Bronchial smooth muscle cell (primary cell): ENCODE measurements at places on chromosomes 2 and 18. TPM values are rescaled to one million over a fixed set of nuclear protein-coding genes. Genes with fewer than 3 reads are reported as not detected.

The ADRA2B gene
- total RNA-seq: not detected in 2 replicates

The LRRTM4 gene
- 0.16 TPM in 1 of 2 replicates, not detected in the other for total RNA-seq

The TFCP2L1 gene
- not detected in 2 replicates for total RNA-seq

The KLF7 gene
- total RNA-seq: 5.3 and 8.7 TPM in 2 replicates

The SAP130 gene
- 2.0 and 3.6 TPM in 2 replicates for total RNA-seq

The COBLL1 gene
- 1.1 and 2.5 TPM in 2 replicates for total RNA-seq

The SRD5A2 gene
- total RNA-seq: not detected in 2 replicates

The EFEMP1 gene
- 267 and 520 TPM in 2 replicates for total RNA-seq

The MAP3K19 gene
- not detected in 2 replicates for total RNA-seq

The CPLX4 gene
- total RNA-seq: not detected in 2 replicates

The POTEC gene
- total RNA-seq: not detected in 2 replicates

The MOGAT1 gene
- not detected in 2 replicates for total RNA-seq

The UGT1A3 gene
- not detected in 2 replicates for total RNA-seq

The LHCGR gene
- total RNA-seq: not detected in 2 replicates

The GNAL gene
- total RNA-seq: 0.69 and 1.1 TPM in 2 replicates

The CD8A gene
- total RNA-seq: not detected in 2 replicates

The RASGRP3 gene
- 0.60 and 0.63 TPM in 2 replicates for total RNA-seq

The IL18R1 gene
- 1.0 and 1.3 TPM in 2 replicates for total RNA-seq

The CD8B gene
- not detected in 2 replicates for total RNA-seq

The GPR35 gene
- total RNA-seq: 0.32 and 0.52 TPM in 2 replicates

The RNMT gene
- total RNA-seq: 10.8 and 17.8 TPM in 2 replicates

The FEV gene
- total RNA-seq: not detected in 2 replicates

The SP5 gene
- total RNA-seq: not detected in 2 replicates

The SUCLG1 gene
- total RNA-seq: 39.6 and 47.1 TPM in 2 replicates

The CNDP1 gene
- total RNA-seq: 0.16 TPM in 1 of 2 replicates, not detected in the other

The CTNNA2 gene
- total RNA-seq: not detected in 2 replicates

The APOB gene
- total RNA-seq: under 0.01 TPM in 1 of 2 replicates, not detected in the other

The RETSAT gene
- 60.1 and 71.5 TPM in 2 replicates for total RNA-seq

The CIDEA gene
- 0.63 TPM in 1 of 2 replicates, not detected in the other for total RNA-seq

The WDSUB1 gene
- 9.5 and 12.7 TPM in 2 replicates for total RNA-seq
